ENCODE measurements at places on chromosomes 4 and X.

GRCh38 chrX:15204130-15204751 lies 65.6 kb downstream of the ASB9 start:
- DNase-seq, result no peak

DNA sequence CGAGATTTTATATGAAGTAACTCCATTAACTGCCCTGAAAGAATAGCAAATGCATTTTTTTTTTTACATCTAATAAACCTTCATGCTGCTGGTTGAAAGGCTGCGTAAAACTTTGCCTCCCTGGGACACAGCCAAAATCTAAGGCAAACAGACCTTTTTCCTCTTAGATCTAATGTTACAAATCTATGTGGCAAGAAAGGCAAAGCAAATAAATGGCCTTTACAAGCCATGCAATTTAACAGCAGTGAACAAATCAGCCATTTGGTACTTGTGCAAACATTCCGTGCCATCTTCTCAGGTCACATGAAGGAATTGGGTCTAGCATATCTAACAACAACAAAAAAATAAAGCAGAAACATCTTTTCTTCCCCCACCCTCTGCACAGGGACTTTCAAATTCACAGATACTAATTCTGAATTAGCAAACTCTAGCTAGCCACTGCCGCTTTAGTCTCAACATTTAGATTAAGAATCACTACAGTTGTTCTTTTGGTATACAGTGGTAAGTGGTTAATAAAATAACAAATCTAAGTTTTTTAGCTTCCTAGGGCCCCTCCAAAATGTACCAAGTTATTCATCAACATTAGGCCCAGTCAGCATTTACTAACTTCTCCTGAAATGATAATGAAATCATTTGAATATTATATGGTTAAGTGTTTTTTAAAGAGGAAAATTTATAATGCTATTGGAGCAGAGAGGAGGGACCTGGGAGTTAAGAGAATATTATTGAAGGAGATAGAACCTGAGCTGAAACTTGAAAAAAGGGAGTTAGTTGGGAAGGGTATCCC lies 593.8 kb downstream of the SMARCA1 start:
- peak; percentile 4 for DNase-seq

- no peak for DNase-seq
Observed at GRCh38 chrX:11119313-11119943, 8.3 kb downstream of the HCCS start.

DNA sequence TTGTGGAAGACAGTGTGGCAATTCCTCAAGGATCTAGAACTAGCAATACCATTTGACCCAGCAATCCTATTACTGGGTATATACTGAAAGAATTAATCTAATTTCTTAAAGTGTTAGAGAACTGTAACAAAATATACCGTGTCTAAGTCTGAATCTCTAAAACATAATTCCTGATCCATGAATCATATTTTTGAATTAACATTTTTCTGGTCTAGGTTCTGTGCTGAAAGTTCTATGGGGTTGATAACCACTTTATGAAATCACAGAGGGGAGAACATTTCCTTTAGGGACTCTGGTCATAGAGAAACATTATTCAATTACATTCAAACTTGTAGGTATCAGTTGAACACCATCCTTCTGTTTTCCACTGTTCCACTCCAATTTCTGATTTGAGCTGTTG lies 91.9 kb upstream of the ETNPPL start:
- DNase-seq, result no peak

- DNase-seq, result no peak
Observed at GRCh38 chrX:43753637-43754036, 97.5 kb downstream of the MAOA start.
